NCI-H146 (cell line): ENCODE measurements at places on chromosomes 16 and 17.

DNA sequence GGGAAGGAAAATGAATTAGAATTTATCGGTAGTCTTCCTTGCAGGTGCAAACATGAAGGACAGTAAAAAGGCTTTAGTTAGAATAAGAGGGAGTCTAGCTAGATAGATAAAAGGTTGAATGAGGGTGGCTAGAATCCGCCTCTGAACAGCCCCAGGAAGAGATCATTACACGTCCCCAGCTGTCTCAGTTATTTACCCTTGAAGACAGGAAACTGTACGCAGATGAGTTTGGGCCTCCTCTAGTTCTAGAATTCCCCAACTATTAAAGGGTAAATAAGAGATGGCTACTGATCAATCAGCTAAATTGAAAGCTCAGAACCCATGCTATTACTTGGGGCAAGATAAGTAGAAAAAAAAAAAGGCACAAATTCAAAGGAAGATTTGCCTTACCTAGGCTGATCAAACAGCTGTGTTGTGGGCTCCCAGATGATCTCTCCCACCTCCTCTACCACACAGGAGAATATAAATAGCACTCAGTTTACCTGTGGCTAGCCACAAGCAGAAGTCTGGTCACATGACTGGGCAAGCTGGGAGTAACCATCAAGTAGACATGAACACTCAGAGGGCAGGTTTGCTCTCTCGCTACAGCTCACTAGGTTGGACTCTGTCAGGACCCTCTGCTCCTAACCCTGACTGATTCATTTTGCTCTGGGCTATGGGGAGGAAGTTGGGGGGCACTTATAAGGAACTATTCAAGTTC is 17.0 kb downstream of the FAM117A start:
- DNase-seq, result no peak

DNA sequence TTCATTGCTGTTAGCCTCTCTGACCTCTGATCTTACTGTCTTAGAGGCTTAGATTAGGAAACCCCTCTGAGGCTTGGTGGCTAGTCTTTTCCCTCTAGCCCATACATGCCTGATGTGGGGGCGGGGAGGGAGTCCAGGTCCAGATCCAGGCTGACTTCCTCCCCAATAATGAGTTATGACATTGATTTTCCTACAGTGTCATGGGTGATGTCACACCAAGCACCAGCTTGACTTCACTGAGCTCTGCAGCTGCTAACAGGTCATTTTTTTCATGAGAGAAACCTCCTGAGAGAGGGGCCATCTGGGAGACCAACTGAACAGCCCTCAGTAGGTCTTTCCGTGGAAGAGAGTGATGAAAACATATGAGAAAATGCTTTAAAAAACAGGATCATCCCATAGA is 180.2 kb upstream of the N4BP1 start:
- no peak for DNase-seq

GRCh38 chr17:59600169-59600568 is 19.5 kb upstream of the CLTC start:
- DNase-seq, result no peak

GRCh38 chr16:78256686-78257375 is 157.4 kb downstream of the WWOX start:
- DNase-seq, result no peak

- no peak for DNase-seq
These were observed 4.0 kb downstream of the TGFB1I1 start for GRCh38 chr16:31475946-31476302.

DNA sequence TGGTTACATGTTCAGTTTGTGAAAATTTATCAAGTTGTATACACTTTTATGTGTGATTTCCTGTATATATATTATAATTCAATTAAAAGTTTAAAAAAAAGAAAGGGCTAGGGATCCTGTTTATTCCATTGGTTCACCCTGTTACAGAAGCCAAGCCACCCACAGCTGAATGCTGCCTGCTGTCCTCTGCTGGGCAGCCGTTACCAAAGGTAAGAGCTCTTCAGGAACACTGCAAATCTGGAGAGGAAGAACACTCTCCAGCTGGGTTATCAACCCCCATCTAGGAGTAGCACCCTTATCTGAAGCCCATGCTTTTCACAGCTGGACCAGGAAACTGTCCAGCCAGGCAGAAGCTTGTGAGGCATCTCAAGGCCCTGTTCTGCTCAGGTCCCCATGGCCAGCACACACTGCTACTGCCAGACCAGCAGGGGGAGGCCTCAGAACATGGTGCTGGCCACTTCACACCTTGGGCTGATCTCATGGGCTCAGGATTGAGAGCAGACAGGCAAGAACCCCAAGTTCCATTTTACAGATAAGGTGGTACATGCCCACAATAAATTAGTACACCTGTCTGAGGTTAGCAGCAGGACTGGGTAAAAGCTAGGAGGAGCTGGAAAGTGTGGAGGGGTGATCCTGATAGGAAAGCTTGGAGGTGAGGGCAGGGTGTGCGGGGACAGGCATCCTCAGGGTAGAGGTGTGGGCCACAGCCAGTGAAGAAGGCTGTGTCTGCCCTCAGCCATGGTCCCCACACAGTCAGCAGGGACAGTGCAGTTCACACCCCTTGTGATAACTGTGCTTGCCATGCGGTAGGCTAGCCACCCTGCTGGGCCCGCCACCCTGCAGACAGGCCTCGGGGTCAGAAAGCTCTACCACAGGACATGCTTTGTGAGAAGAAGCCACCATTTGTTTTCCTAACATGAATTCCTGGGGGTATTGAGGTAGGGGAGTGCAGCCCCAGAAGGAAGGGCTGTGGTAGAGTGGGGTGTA is 54.3 kb upstream of the SREBF1 start:
- peak; percentile 65 for DNase-seq

- no peak for DNase-seq
These were observed 151.1 kb upstream of the NOL11 start for GRCh38 chr17:67566656-67567055.

- DNase-seq, result no peak
These were observed 16.7 kb downstream of the KRABD2 start for GRCh38 chr17:8359769-8360168.

- no peak for DNase-seq
These were observed 79.3 kb downstream of the MRC2 start for GRCh38 chr17:62706598-62707424.

- no peak for DNase-seq
These were observed 201.1 kb upstream of the ASIC2 start for GRCh38 chr17:33494151-33494550.

DNA sequence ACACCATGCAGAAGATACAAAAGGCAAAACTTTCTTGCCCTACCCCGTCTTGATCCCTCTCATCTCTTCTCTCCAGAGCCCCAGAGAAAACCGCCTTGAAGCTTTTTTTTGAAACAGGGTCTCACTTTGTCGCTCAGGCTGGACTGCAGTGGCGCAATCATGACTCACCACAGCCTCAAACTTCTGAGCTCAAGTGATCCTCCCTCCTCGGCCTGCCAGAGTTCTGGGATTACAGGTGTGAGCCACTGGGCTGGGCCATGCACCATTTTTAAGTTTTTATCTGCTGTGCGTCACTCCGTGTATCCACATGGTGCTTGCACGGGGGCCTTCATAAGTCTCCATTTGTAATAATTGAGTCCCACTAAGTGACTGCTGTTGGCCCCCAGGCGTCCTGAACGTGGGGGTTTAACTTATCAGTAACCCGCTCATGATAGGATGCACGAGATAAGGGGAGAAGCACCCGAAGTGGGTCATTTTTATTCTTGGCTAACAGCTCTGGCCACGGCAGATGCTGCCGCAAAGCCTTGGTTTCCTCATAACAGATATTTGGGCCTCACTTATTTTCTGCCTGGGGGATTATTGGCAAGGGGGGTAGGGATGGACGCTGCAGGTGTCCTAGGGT is 8.6 kb downstream of the DNAH17 start:
- no peak for DNase-seq

GRCh38 chr17:77182205-77183172 is 41.7 kb downstream of the SEC14L1 start:
- DNase-seq, result no peak

DNA sequence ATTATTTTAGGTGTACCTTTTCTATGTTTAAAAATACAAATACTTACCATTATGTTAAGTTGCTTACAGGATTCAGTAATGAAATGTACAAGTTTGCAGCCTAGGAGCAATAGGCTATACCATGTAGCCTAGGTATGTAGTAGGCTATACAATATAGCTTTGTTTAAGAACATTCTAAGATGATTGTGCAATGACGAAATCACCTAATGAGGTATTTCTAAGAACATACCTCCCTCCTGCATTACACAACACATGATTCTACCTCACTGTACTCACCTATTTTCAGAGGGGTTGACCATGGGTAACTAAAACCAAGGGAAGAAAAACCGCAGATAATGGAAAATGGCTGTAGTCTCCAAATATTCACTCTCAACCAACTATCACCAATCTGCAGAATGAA is 35.3 kb upstream of the TBC1D3K start:
- DNase-seq, result no peak

DNA sequence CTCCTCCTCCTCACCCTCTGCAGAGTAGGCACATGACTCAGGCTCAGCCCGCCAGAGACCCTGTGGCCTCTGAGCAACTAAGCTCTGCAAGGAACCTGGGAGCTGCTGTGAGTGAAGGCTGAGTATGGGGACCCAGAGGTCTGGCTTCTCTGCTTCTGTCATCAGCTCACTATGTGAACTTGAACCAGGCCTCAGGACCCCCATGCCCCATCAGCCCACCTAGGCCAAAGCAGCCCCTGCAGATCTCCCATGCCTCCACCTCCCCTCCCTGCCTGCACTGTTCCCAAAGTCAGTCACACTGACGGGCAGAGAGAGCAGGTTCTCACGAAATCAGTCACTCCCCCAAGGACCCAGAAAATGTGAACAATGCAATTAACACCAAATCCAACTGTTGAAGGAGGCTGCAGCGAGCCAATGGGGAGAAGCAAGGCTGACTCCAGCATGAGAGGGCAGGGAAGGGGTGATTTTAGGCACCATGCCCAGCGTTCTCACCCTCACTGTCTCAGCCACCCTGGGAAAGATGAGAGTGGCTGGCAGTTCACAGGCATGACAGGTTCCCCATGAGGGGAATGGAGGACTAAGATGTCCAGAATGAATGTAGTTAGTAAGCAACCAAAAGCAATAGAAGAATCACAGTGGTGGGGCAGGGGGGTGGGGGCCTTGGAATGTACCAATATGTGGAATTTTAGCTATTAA is 60.6 kb downstream of the BEAN1 start:
- no peak for DNase-seq

DNA sequence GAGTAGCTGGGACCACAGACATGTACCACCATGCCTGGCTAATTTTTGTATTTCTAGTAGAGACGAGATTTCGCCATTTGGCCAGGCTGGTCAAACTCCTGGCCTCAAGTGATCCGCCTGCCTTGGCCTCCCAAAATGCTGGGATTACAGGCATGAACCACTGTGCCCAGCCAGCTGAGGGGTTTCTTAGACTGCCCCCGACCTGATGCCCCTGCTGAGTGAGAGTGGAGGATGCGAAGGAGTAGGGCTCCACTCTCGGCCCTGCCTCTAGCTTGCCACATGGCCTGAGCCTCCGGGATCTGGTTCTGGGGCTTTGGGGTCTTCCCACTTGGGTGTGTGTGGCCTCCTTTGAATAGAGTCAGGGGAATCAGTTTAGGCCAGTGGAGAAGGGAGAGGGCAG is 11.0 kb downstream of the GPR179 start:
- DNase-seq, result no peak

DNA sequence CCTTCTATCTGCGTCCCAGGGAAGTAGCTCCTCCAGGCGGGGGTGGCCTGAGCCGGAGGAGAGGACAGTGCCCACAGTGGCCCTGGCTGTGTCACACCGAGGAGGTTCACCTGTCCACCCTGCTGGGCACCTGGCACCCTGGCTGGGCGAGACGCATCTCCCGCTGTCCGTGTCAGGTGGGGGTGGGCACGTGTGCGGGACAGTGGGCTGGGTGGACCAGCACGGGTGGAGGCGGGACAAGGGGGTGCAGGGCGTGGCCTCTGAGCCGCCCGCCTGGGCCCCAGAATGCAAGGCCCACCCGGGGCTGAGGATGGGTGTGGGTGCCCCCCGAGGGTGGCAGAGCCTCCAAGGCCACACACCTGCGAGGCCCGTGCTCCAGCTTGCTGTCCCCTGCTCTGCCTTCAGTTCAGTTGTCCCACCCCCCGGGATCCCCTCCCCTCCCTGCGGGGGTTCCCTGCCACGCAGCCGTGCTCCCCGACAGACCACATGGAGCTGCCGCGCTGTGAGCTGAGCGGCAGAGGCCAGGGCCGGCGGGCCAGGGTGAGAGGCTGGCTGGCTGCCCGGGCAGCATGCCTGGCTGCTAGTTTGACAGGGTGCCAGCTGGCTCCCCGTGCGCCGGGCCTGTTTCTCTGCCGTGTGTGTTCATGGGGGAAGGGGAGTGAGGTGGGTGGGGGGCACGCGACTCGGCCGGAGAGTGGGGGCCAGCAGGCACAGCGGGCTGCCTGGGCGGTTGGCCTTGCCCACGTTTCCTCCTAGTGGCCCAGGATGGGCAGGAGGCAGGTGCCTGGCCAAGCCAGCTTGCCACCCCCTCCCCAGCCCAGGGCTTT is 33.9 kb downstream of the BAHCC1 start:
- DNase-seq, result no peak

- no peak for DNase-seq
These were observed 48.4 kb downstream of the RNF157 start for GRCh38 chr17:76191896-76192295.

DNA sequence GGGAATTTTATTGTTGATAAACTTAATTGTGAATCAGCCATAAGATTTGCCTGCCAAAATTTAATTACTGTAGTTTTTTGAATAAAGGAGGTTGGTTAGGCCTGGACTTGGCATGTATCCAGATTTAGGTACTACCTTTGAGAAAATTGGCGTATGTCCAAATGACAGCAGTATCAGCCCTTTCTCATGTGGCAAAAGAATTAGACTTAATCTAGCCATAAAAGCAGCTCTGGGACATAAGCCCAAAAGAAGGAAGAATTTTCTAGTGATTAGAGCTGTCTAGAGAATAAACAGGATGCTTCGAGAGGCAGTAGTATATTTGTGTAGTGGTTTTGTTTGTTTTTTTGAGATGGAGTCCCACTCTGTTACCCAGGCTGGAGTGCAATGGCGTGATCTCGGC is 27.7 kb downstream of the PPM1E start:
- DNase-seq, result peak; percentile 80

DNA sequence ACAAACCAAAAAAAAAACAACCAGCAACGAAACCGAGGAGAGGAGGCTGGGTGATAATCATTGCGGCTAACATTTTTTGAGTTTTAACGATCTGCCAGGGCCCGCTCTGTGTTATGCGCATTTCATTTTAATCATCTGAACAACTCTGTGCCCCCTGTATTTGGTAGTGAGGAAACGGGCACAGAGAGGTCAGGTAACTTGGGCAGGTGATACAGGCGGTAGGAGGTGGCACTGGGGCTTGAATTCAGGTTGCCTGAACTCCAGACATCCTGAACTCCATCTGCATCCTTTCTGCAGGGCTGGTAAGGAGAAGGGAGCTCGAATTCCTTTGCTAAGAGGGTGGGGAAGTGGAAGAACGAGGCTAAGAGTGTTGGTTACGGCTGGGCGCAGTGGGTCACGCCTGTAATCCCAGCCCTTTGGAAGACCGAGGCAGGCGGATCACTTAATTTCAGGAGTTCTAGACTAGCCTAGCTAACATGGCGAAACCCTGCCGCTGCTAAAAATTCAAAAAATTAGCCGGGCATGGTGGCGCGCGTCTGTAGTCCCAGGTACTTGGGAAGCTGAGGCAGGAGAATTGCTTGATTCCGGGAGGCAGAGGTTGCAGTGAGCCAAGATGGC is 1.1 kb downstream of the CLUAP1 start:
- DNase-seq, result no peak

- no peak for DNase-seq
These were observed 3.1 kb downstream of the DDX19A start for GRCh38 chr16:70349783-70350182.
